ENCODE measurements at places on chromosomes 7 and 10.

DNA sequence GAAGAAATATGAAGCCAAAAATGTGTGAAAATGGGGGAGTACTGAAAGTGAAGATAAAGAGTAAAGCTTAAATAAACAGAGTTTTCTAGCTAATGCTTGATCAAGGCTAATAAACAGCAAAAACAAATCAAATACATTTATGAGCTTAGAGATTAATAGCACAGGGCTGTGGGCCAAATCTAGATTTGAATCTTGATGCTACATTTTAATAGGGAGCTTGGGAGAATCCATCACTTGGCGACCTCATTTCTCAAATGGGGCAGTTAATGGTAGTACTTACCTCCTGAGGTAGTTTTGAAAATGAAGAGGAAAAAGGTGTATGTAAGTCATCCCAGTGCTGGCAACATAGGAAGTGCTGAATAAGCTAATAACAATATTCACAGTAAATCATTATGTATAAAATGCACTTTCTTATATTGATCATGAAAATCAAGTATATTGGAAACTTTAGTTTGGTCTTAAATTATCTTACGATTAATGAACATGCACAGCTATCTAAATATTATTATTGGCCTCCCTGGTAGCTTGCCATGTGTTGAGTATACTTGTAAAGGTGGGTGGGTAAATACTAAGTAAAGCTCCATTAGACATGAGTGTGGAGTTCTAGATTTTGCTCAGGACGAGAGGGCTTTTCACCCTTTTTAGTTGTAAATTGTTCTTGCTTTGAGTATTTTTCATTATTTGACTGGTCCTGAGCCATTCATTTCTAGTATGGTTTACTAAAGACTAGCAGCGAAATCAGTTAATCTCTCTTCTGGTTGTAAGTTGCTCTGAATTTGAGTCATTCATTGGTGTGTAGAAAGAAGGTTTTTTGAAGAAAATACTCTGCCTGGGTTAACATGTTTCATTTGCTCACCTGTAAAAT is 5.1 kb downstream of the BICC1 start:
- DNase-seq = no peak

DNA sequence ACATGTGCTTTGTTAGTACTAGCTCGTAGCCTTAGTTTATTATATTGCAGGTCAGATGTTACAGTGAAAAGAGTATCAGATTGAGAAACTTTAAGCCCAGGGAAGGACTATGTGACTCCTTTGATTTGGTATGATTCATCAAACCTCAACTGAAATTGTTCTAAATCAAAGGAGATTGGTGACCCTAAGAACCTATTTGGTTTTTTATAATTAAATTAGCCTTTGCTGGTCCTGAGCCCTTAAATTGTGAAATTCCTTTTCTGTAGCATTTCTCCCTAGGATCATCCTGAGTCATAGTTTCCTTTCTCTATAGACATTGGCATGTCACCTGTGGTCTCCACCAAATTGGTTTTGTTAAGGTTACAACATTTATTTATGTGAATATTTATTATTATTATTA is 89.7 kb downstream of the POLR1F start:
- DNase-seq = no peak

- DNase-seq = no peak
Measured at GRCh38 chr7:129313282-129313681, 88.5 kb downstream of the AHCYL2 start.

- DNase-seq = no peak
Measured at GRCh38 chr7:105315357-105315756, 73.4 kb downstream of the SRPK2 start.
